ENCODE measurements at places on chromosomes 12 and 14.

DNA sequence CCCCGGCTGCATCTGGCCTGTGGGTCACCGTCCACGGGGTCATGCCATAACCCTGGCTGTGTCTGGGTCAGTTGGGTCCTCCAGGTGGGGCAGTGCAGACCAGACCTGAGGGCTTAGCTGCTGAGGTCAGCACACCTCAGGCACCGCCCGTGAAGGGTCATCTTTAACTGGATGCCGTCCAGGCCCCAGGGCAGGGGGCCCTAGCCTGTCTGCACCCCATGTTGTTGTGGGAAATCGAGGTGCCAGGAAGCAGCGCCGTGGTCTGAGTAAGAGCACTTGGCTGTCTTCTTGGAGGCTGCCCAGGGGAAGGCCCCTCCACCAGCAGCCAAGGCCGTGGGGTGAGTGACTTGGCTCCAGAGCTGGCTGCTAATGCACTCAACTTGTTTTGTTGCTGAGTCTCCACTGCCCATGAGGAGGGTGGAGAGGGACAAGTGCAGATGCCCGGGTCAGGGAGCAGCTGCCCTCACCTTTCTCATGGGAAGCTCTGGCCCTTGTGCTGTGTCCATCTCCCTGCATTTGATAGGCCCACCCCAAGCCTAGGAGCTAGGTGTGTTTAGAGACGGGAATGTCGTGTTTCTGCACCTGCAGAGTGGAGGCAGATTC is 317.2 kb downstream of the TMEM121 start:
- no peak for DNase-seq

DNA sequence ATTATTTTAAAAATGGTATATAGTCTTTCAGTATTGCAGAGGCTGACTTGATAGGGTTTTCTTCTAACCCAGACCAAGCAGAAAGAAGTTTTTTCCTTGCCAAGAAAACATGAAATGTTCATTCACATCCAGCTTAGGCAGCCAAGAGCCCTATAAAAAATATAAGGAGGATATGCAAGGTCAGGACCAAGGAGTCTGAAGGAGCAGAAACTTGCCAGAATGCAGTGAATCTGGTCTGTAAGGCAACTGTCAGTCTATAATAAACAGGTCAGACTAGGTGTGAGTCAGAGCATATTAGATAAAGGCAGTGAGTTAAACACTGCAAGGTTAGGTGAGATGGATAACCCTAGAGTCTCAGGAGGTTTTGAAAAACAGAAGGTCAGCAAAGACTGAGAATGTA is 645.5 kb downstream of the C12orf50 start:
- DNase-seq, result no peak

DNA sequence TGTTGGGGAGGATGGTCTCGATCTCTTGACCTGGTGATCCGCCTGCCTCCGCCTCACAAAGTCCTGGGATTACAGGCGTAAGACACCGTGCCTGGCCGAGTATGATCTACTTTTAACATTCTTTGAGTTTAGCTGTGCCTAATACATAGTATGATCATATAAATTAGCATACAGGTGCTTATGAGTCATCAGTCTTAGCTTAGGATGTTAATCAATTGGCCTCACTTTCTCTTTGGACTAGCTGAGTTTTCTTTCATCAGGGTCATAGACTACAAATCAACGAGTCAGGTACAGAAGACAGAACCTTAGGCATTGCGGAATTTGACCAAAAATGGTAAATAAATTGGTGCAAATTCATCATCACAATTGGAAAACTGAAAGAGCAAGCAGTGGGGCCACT is 2.2 kb downstream of the SLC25A21 start:
- no peak for DNase-seq

- DNase-seq, result no peak
Measured at GRCh38 chr12:119417440-119417839, 82.9 kb downstream of the CCDC60 start.

GRCh38 chr12:113276306-113276705 is 55.0 kb downstream of the TPCN1 start:
- DNase-seq, result no peak

DNA sequence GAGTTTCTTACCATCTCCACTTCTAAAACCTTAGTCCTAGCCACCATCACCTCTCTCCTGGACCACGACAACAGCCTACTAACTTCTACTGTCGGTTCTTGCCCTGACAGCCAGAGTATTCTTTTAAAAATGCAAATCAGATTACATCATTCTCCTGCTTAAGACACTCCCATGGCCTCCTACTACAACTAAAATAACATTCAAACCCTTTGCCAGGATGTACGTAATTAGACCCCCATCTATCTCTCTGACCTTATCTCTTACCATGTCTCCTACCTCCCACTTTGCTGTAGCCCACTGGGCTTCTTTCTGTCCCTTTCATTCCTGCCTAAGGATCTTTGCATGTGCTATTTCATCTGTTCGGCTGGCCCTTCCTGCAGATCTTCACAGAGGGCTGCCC is 27.6 kb downstream of the TRIM9 start:
- no peak for DNase-seq

DNA sequence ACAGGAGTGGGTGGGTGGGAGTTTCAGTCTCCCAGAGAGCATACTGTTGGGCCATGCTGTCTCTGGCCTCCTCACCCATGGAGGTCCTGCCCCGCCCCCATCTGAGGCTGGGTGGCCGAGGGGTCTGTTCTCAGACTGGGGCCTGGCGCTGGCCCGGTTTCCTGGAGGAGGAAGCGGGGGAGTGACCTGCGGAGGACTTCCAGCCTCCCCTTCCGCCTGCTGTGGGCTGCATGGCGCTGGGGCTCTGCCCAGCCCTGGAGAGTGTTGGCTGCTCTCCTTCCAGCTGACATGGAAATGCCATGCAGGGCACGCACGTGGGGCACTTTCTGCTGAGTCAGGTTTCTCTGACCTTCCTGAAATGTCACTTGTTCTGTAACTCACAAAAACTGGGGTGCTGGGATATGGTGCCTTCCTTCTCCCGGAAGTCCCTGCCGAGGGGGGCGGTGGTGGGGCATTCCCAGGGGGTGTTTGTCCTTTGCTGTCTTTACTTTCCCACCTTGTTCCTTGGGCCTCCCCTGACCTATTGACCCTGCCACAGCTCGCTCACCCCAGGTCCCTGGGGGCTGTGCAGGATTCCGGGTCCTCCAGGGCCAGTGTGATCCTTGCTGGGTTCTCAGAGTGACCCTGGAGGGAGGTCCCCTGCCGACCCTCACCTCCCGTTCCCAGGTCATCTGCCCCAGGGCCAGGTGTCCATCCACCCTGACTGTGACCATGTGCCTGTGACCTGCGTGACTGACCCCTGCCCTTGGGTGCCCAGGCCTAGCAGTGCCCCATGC is 23.6 kb downstream of the PACS2 start:
- DNase-seq, result no peak

- no peak for DNase-seq
Measured at GRCh38 chr14:100581228-100582145, 5.7 kb downstream of the BEGAIN start.

DNA sequence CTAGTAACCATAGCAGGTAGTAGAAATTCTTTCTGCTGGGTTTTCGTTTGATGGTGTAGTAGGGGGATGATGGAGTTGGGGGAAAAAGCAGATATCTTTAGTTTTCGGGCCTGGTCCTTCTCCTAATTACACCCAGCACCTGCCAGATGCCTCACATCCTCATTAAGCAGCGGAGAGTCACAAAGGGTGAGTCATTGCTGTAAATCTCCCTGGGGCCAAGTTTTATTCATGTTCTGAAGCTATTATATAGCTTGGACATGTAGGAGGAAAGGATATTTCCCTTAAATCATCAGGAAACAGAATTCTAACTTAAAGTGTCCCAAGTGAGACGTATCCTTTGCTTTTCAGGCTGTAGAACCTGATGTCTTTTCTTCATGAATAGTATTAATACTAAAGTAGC is 4.9 kb upstream of the NECAP1 start:
- no peak for DNase-seq

- no peak for DNase-seq
Measured at GRCh38 chr14:53874704-53875103, 81.9 kb downstream of the BMP4 start.

DNA sequence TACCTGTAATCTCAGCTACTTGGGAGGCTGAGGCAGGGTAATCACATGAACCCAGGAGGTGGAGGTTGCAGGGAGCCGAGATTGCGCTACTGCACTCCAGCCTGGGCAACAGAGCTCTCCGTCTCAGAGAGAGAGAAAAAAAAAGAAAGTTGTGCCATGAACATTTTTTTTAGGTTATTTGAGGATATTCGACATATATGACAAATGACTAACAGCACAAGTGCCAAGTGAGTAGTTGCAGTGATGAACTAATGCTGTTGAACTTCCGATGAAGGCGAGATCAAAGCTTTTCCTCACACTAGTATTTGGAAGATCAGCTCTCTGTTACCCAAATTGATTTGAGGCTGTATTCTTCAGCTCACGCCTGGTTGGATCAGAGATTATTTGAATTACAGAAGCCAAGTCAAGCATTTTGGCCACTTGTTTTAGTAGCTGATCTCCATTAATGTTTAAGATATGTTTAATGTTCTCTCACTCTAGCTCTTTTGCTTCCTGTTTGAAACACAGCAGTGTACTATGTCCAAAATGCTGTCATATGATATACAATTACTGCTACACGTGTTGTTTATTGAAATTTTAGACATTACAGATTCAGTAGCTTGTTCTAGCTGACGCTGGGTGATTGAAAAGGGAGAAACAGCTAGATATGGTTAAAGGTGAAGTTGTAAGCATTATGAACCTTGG is 43.4 kb downstream of the WDR20 start:
- no peak for DNase-seq

DNA sequence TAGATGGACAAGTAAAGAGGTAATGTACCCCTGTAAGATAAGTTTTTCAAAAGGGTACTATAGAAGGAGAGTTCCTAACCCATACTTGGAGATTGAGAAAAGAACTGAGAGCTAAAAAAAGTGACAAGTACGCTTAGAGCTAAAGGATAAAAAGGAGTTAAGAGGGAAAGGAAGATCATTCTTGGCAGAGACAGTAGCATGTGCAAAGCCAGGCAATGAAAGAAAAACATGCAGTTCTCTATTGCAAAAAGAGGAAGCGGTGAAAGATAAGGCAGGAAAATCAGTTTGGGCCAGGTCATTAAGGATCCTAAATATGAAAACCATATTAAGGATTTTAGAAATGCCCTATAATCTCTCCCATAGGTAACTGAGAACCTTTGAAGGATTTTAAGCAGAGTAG is 500.4 kb upstream of the GARIN6 start:
- DNase-seq, result no peak

DNA sequence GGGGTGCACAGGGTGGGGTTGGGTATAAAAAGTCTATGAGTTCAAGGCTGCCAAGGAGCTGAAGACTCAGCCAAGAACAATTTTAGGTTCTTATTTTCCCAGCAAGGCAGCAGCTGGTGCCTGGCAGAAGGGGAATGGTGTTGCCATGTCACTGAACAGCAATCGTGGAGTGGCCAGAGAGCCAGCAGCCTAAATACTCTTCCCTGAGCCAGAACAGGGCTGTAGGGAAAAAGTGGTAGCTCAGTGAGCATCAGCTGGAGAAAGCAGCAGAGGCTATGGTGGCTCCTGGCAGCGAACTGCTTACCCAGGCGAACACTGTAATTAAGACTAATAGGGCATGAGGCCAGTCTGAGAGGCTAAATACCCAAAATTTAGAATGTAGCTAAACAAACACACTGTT is 334.9 kb downstream of the RMST start:
- no peak for DNase-seq

DNA sequence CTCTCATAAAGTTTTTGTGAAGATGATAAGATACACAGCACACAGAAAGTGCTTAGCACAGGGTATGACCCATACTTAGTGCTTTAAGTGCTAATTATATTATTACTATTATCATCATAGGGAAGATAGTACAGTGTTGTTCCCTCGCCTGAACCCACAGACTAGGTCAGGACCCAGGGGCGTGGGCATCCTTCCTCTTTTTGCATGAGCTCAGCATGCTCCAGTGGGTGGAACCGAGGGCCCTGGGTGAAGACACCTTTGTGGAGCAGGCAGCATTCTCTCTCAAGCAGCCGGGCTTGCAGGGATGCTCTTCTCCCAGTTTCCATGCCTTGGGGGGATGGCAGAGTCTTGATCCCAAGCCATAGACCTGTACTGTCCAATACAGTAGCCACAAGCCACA is 34.8 kb downstream of the CRACR2A start:
- no peak for DNase-seq

DNA sequence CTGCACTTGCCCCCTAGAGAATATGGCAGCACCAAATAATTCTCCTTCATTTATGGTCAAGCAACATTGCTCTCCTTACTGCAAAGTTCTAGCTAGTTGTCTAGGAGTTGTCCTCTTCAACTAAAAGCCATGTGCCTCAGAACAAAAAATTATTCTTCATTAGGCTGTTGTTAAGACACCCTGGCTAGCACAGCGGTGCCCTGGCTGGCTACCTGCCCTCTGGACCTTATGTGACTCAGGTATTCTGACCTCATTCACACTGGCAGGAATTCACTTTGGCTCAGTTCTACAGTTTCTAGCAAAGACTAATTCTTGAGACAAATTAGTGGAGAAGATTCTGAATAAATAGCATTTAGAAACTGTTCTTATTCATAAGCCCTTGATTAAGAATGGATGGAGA is 224.4 kb upstream of the KRR1 start:
- no peak for DNase-seq

- DNase-seq, result no peak
Measured at GRCh38 chr14:57749267-57749666, 116.6 kb downstream of the SLC35F4 start.

DNA sequence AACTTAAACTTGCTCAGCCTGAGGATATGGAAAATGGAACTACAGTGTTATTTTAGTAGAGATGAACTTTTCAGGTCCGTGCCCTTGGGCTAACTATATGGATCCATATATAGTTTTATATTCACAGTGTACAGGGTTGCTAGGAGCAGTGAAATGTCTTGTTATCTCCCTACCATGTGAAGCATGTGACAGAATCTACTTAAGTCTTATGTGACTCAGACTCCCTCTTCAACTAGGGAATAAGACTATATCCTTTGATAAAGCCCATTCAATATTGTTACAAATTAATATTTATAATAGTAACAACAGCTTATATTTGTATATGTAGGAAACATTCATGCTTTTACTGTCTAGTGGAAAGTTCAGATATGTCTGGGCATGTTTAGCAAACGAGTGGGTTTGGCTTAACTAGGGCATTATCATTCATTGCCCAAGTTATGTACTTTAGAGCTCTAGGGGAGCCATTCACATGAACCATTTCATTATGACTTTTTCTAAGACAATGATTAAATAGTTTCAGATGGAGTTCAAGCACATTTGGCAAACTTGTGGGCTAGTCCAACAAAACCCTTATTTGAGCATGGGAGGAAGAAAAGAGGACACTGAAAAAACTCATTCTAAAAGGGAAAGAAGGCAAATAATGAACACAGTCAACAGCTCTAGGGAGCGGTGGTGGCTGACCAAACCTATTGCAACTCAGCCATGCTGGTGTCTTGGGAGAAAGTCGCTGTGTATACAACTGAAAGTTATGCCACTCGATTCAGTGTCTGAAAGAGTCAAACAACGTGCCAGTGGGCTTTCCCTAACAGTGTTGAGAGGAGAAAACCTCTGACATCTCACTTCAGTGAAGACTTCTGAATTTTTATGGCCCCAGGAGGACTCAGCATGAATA is 305.9 kb upstream of the G2E3 start:
- DNase-seq, result no peak

DNA sequence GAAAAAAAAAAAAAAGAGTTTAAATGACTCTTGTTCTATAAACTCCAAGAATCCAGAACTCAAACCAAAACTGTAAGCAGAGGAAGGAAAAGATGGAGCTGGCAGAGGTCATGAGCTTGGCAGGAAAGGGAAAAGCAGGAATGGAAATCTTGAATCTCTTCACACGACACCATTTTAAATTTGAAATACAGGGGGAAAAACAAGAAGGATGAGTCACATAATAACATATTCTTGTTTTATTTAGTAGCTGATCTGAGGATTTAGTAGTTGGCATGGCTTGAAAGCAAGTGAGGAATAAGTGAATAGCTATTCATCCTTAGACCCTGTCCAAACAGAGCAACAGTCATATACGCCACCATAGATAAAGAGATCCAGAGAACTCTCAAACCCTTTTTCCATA is 35.0 kb downstream of the EPS8 start:
- DNase-seq, result no peak

All from stimulated activated CD4-positive, alpha-beta T cell treated with anti-CD3 and anti-CD28 coated beads, Interleukin-12 subunit alpha, Interleukin-12 subunit beta, amount 100 ng/mL, for 4 hours (primary cell).